ENCODE measurements at places on chromosomes 7 and 10.

DNA sequence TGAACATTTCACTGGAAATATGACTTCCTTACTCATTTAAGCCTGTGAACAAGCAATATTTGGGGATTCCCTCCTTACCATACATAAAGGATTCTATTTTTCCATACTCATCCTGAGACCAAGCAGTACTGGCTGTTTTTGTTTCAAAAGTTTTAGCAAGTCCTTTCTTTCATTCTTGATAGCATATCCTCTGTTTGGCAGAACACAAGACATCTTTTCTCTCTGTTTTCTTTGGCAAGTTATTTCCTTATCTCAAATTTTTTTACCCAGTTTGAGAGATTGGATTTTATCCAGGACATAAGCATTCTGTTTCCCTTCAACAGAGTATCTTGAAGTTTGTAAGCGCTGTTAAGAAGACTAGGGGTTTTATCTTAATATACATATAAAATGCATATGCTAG, 3.0 kb upstream of the WASL start:
- H3K27ac ChIP-seq: no peak overlapping the region
- no peak overlapping the region for H3K4me3 ChIP-seq
- peaks cover 20% of the 10 kb centered on the region for H3K4me1 ChIP-seq
- no peak for DNase-seq
- H3K36me3 ChIP-seq: peaks cover 6% of the 10 kb centered on the region

DNA sequence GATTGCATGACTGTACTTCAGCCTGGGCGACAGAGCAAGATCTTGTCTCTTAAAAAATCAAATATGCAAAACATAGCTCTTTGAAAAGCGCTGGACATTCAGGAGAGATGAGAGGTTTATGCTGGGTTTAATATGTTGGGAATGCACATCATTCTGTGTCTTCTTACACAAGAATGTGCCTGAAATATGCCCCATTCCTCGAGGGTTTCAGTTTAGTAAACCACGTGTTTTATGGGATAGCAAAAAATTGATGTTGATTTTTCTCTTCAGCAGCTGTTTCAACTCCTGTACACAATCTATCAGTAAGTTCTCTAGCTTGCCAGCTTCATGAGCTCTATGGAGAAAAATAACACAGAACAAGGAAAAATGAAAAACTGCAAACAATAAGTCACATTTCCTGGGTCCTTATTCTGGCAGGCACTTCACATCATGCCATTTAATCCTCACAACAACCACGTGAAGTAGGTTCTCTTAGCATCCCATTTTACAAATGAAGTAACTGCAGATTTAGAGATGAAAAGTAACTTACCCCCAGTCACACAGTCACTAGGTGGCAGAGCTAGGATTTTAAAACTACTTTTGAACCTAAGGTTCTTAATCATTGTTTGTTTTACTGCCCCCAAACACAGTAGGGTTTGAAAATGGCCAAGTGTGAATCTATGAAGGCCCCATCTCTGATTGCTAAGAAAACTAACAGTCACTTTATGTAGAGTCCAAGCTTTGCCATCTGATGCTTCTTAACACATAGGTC, 423.6 kb downstream of the PHTF2 start:
- H3K4me3 ChIP-seq: no peak overlapping the region
- DNase-seq: no peak
- no peaks in the 10 kb centered on the region for H3K36me3 ChIP-seq
- H3K27ac ChIP-seq: no peak overlapping the region
- no peaks in the 10 kb centered on the region for H3K4me1 ChIP-seq

- H3K4me3 ChIP-seq: no peak overlapping the region
- DNase-seq: no peak
- peaks cover 12% of the 10 kb centered on the region for H3K4me1 ChIP-seq
- no peaks in the 10 kb centered on the region for H3K36me3 ChIP-seq
- H3K27me3 ChIP-seq: peaks cover 22% of the 10 kb centered on the region
- no peak overlapping the region for H3K27ac ChIP-seq
Observed at GRCh38 chr10:5634918-5635317, 31.5 kb downstream of the ASB13 start.

GRCh38 chr7:92446869-92447344, 375 bp upstream of the GATAD1 start:
- H3K36me3 ChIP-seq: peaks cover 13% of the 10 kb centered on the region
- H3K4me3 ChIP-seq: peak overlapping the region; percentile 80
- H3K27ac ChIP-seq: peak overlapping the region; percentile 88
- peaks cover 11% of the 10 kb centered on the region for H3K4me1 ChIP-seq
- DNase-seq: no peak
- no peaks in the 10 kb centered on the region for H3K27me3 ChIP-seq

- no peaks in the 10 kb centered on the region for H3K36me3 ChIP-seq
- H3K27me3 ChIP-seq: no peaks in the 10 kb centered on the region
Observed at GRCh38 chr10:125605167-125605566, 77.8 kb downstream of the TEX36 start.

- H3K27ac ChIP-seq: no peak overlapping the region
- H3K27me3 ChIP-seq: no peaks in the 10 kb centered on the region
- no peak overlapping the region for H3K4me3 ChIP-seq
- no peaks in the 10 kb centered on the region for H3K36me3 ChIP-seq
- DNase-seq: peak; percentile 81
- peaks cover 7% of the 10 kb centered on the region for H3K4me1 ChIP-seq
Observed at GRCh38 chr10:132223156-132223590, 36.4 kb downstream of the DPYSL4 start.

DNA sequence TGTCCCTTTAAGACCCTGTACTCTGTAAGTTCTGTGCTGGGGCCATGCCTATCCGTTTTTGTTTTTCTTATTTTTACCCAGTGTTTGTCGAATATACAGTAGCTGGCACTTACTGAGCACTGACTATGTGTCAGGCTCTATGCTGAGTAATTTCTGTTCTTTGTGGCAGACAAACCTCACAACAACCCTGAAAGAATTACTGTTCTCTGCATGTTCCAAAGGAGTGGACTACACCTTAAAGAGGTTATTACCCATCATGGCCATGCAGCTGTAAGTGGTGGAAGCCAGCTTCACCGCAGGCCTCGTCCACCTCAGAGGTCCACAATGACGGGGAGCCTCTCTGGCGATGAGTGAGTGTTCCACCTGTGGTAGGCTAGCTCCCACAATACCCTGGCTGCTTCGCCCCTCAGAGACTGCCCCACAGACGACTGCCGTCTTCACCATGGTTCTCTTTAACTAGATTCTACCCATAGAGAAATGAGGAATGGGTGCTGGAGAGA, 30.1 kb upstream of the RBM20 start:
- H3K27me3 ChIP-seq: no peaks in the 10 kb centered on the region
- peak; percentile 63 for DNase-seq
- no peaks in the 10 kb centered on the region for H3K36me3 ChIP-seq
- peaks cover 59% of the 10 kb centered on the region for H3K4me1 ChIP-seq
- no peak overlapping the region for H3K4me3 ChIP-seq
- H3K27ac ChIP-seq: no peak overlapping the region

GRCh38 chr7:140058517-140058916, 4.2 kb downstream of the PARP12 start:
- peaks cover 76% of the 10 kb centered on the region for H3K4me1 ChIP-seq
- no peak for DNase-seq
- H3K27ac ChIP-seq: peak overlapping the region; percentile 12
- no peaks in the 10 kb centered on the region for H3K27me3 ChIP-seq

- peak overlapping the region; percentile 8 for H3K4me3 ChIP-seq
- H3K27ac ChIP-seq: peak overlapping the region; percentile 89
- no peaks in the 10 kb centered on the region for H3K27me3 ChIP-seq
Observed at GRCh38 chr10:8416192-8416701, 361.8 kb downstream of the GATA3 start.

DNA sequence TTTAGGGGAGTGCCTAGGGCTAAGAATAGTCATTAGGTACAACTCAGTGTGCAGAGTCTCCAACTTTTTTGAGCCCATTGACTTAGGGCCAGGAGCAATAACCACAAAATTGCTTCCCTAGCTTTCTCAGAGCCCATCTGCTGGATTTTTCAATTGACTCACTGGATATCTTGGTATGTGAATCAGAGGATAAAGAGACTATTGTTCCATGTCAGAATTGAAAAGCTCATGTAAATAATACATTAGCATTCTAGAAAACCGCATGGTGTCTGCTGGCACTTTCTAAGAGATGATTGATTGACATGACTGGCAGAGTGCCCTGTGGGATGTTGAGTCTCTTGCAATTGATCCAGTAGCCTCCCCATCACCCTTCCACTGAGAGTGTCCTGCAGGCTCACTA, 246.2 kb downstream of the CCDC7 start:
- DNase-seq: no peak
- no peaks in the 10 kb centered on the region for H3K27me3 ChIP-seq
- no peaks in the 10 kb centered on the region for H3K4me1 ChIP-seq
- H3K36me3 ChIP-seq: peaks cover 8% of the 10 kb centered on the region
- H3K27ac ChIP-seq: no peak overlapping the region
- H3K4me3 ChIP-seq: no peak overlapping the region

DNA sequence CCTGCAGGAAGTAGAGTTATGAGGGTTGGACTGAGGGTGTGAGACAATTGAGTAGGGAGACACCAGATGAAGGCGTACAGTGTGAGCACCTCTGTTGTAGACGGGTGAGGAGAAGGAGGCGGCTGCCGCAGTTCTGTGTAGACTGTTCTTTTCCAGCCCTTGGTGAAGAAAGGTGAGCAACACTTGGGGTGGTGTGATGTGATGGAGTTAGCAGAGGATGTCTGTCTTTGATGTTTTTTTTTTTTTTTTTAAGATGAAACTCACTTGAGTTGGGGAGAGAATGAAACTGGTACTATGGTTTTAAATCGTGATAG, 42.8 kb upstream of the RNF216 start:
- H3K27ac ChIP-seq: peak overlapping the region; percentile 92
- H3K36me3 ChIP-seq: no peaks in the 10 kb centered on the region
- H3K4me3 ChIP-seq: peak overlapping the region; percentile 72
- peak; percentile 57 for DNase-seq
- H3K27me3 ChIP-seq: no peaks in the 10 kb centered on the region

All from activated CD8-positive, alpha-beta memory T cell treated with anti-CD3 and anti-CD28 coated beads, Interleukin-2, amount 10 ng/mL, durations not matched to agents 7 days and 5 days (primary cell).